Mucosa of gallbladder (tissue), 1 donor: ENCODE measurements at places on chromosomes 6 and 20. TPM values are rescaled to one million over a fixed set of nuclear protein-coding genes. Genes with fewer than 3 reads are reported as not detected.
A peak's percentile ranks its signal among the peaks of the same experiment; 100 is the strongest.

- DNase-seq = no peak
Measured at GRCh38 chr6:140078561-140079125, 704.2 kb upstream of the CITED2 start.

- DNase-seq = no peak
Measured at GRCh38 chr6:52361414-52361944, 472 bp upstream of the PAQR8 start.

- DNase-seq = peak; percentile 14
Measured at GRCh38 chr6:33828764-33829731, 25.2 kb upstream of the MLN start.

- DNase-seq = peak; percentile 22
Measured at GRCh38 chr20:10705801-10706459, 32.1 kb upstream of the JAG1 start.

- DNase-seq = no peak
Measured at GRCh38 chr20:62368392-62368975, 1.4 kb upstream of the LAMA5 start.

- no peak for DNase-seq
Measured at GRCh38 chr6:123519189-123519505, 117.6 kb downstream of the TRDN start.

GRCh38 chr6:100300221-100300736 is 164.4 kb downstream of the SIM1 start:
- no peak for DNase-seq

- DNase-seq = no peak
Measured at GRCh38 chr20:31414381-31414780, 8.4 kb upstream of the DEFB121 start.

GRCh38 chr6:151733680-151734320 is 73.7 kb upstream of the ESR1 start:
- DNase-seq = no peak

DNA sequence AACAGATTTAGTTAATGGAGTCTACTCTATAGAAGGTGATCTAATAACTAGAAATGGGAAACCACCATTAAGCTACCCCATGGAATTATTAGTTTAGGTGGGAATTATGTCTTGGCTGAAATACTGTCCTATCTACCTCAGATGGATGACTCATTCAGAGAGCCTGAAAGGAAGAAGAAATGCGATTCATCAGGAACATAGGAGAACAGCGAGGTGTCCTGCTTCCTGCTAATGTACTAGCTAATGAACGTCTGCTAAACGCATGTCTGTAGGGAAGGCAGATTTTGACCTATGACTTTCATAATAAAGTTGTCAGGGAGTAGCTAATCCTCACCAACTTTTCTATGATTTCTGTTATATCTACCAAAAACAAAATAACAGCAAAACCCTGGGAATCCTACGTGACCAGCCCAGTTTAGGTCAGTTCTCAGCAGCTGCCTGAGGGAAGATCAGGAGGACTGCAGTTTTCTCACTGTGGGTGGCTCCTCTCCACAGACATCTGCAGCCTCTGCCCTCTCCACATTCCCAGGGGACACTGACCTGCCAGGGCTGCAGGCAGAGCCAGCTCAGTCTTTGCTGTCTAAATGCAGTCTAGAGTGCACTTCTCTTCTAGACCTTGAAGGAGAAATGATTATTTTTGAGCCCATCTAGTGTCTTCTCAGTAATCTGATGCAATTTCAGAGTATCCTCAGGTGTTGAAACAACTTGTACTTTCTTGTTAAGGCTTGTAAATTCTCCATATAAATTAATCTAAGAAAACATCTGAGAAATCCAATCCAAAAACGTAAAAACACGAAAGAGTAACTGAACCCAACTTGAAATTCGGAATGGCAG is 18.1 kb upstream of the SFT2D1 start:
- no peak for DNase-seq

GRCh38 chr6:75611011-75611701 is 9.5 kb downstream of the SENP6 start:
- DNase-seq = no peak

GRCh38 chr6:140284871-140285270 is 910.4 kb upstream of the CITED2 start:
- DNase-seq = no peak

Gene COX4I2
- 3.8 TPM for total RNA-seq

Gene HNF4A
- total RNA-seq = 74.4 TPM

Gene GJA10
- total RNA-seq = not detected

Gene APOM
- 2.2 TPM for total RNA-seq

Gene PCK1
- 27.0 TPM for total RNA-seq

Gene GRIK2
- 1.2 TPM for total RNA-seq

Gene TAAR2
- total RNA-seq = not detected

Gene NHLRC1
- total RNA-seq = 1.9 TPM

Gene WFDC12
- total RNA-seq = not detected

Gene CLPSL2
- not detected for total RNA-seq
